ENCODE measurements at places on chromosomes 3 and 15.

GRCh38 chr15:65998486-65998885 lies 129.2 kb downstream of the RAB11A start:
- DNase-seq, result no peak

DNA sequence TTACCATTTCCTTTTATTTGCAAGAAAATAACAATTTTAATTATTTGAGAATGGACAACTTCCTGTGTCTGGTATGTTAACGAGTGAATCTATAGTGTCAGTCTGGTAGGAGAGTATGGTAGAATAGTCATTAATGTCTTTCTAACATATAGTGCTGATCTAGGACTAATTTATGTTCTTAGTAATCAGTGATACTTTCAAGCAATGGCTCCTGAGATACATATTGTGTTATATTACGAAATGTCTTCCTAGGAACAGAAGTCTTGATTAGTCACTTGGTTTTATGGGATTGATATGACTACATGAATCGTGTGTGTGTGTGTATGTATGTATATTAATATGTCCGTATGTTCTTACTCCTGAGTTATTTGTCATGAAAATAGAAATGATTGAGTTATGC lies 66.6 kb upstream of the PAQR5 start:
- DNase-seq, result no peak

DNA sequence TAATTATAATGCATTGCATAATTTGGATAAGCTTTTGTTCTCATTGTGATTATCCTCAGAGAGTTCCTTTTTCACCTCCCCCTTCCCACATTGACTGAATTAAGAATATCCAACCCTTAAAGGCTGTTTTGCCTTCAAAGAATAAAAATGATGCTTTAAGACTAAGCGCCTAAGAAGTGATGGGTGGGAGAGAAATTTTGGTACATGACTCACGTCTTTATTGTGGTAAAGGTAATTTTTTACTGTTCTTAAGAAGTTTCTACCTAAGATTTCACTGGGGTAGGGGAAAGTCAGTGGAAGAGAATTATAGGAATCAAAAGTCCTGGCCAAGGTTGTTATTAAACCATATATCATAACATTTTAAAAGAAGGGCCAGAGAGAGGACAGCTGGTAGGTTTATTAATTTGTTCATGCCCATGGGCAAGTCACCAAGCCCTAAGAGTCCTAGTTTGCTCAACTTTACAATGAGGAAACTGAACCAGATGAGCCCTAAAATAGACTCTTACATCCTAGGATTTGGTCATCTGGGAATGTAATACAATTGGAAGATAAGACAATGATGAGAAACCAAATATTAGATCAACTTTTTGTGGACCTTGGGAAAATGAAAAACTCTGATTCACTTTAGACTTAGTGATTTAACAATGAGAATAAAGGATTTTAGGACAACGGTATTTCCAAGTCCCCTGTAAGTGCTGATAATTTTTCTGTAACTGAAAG lies 101.1 kb upstream of the RASGRP1 start:
- peak; percentile 82 for DNase-seq

GRCh38 chr3:99774467-99774866 lies 43.2 kb upstream of the CMSS1 start:
- no peak for DNase-seq

DNA sequence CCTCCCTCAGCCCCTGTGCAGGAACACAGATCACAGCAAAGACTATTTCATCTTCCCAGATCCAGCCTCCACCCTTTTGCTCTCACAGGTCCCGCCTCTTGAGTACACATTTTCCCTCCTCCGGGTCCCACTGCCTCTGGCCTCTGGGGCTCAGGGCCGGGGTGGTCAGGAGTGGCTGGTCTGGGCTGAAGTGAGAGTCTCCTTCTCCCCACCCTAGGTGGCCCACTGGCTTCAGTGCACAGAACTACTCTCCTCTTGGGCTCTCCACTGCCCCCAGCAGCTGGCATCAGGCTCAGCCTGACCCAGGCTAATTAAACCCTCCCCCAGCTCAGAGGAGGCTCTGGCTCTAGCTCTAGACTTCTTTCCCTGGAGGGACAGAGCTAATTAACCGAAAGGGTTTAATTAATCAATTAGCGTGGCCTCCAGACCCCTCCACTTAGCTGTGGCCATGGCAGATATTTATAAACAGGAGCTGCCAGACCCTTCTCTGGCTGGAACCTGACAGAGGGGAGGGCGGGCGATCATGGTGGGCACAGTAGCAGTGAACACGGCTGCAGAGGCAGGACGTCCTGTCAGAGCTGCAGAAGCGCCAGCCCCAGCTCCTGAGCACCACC lies 15.1 kb downstream of the DUSP7 start:
- no peak for DNase-seq

GRCh38 chr3:123008840-123009239 lies 18.7 kb downstream of the SEMA5B start:
- DNase-seq, result no peak

DNA sequence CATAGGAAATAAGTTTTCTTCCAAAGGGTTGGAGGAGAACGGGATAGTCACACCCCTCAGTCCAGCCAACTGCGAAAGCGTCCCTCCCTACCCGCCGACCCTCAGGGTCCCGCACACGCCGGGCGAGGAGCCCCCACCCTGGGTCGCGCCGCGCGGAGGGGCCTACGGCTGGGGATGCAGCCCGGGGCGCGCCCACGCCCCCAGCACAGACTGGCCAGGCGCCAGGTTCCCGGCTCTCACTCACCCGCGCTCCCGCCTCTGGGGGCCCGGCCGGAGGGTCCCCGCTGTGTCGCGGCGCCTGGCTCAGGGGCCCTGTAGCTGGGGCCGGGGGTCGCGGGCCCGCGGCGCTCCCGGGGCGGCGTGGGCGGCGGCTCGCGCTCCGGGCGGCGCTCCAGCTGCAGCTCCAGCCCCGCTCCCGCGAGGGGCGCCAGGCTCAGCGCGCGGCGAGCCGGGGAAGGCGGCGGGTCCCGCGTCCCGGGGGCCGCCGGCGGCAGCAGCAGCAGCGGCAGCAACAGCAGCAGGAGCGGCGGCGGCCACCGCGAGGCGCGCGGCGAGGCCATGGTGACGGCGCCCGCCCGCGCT lies 375 bp downstream of the HEG1 start:
- DNase-seq, result no peak
